ENCODE measurements at places on chromosomes 3 and 15.

GRCh38 chr3:27253391-27253790, 115.8 kb downstream of the NEK10 start:
- DNase-seq, result no peak

GRCh38 chr15:76208084-76208785, 103.0 kb downstream of the ETFA start:
- no peak for DNase-seq

GRCh38 chr3:10116138-10116460, 624 bp downstream of the BRK1 start:
- DNase-seq, result no peak

DNA sequence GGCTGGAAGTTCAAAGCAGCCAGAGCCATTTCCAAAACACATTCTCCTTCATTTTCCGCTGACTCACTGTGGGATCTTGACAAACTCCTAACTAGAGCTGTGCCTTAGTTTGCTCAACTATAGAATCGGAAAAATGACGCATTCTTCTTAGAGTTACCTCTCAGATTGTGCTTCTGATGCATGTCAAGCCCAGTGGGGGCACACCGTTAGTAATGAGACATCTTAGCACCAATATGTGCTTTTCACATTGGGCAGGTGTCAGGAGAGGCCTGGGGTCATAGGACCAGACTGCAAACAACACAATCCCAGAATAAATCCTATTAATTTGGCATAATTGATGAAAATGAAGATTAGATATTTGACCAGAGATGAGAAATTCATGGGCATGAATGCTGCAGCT, 71.3 kb upstream of the UBE3A start:
- no peak for DNase-seq

- DNase-seq, result no peak
Observed at GRCh38 chr3:134350266-134350665, 24.0 kb downstream of the AMOTL2 start.

GRCh38 chr15:72902245-72902918, 118.8 kb upstream of the ADPGK start:
- no peak for DNase-seq

- no peak for DNase-seq
Observed at GRCh38 chr15:86411916-86412315, 332.2 kb downstream of the AGBL1 start.

DNA sequence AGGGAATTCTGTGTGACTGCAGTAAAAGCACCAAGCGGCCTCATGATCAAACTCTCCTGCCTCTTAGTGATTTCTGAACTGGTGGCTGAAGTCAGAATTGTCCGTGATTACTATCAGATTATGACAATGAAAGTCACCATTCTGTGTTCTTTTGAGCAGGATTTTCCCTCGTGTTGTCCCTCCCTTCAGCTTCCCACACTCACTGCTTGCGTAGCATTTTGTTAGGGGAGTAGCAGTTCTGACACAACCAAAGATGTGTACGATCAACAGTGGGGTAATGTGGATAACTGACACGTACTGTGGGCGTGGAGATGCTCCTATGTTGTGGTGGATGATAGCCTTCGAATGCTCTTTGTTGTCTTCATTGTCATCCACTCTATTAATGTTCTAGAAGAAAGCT, 67.8 kb upstream of the ICE2 start:
- DNase-seq, result no peak

GRCh38 chr3:10160346-10160745, 4.4 kb upstream of the IRAK2 start:
- no peak for DNase-seq

DNA sequence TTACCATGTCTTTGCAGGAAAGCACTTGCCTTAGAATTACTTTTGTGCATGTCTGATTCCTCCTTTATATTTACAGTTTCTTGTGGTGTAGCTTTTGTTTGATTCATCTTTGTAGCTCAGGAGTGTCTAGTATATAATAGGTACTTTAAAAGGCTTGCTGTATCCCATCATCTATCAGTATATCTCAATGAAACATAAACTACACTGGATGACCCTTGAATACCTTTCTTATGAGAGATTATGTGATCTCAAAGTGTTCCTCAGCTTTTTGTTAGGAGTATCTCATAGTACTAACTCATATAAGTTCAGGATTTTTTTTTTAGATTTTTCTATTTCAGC, 234.8 kb downstream of the PYDC2 start:
- no peak for DNase-seq

GRCh38 chr3:54008744-54009143, 113.6 kb upstream of the CACNA2D3 start:
- no peak for DNase-seq

GRCh38 chr3:57120040-57120439, 45.1 kb downstream of the IL17RD start:
- no peak for DNase-seq

DNA sequence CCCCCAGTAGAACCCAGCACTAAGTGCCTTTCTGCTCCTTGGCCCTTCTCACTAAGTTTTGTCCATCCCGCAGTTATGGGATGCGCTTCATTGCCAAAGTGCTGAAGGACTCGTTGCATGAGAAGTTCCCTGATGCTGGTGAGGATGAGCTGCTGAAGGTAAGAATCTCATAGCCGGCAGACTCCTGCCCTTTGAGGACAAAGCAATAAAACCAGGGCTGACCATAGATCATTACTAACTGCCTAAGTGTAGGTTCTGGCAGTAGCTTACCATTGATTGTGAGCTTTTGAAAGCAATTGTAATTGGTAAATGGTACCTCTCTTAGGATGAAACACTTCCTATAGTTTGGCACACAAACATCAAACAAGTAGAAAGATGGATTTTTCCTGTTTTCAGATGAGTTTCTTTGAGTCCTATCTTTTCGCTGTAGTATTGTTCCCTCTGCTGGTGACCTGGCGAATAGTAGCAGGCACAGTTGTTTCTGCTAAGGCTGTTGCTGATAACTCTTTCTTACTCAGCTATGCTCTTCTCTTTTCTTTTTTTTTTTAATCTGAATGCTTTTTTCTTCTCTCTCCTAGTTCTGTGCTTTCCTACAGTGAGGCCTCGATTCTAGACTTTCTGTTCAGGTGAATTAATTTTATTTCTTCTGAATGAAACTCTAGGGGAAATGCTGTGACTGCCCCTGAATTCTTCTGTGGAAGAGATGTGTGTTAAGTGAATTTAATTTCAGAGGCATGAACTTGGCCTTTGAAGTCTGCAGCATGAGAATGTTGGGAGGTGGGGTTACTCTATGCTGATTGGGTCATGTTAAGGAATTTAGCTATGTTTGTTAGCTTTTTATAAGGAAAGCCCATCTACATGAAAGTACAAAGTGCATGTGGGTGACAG, 47.4 kb upstream of the CRTC3 start:
- peak; percentile 22 for DNase-seq

DNA sequence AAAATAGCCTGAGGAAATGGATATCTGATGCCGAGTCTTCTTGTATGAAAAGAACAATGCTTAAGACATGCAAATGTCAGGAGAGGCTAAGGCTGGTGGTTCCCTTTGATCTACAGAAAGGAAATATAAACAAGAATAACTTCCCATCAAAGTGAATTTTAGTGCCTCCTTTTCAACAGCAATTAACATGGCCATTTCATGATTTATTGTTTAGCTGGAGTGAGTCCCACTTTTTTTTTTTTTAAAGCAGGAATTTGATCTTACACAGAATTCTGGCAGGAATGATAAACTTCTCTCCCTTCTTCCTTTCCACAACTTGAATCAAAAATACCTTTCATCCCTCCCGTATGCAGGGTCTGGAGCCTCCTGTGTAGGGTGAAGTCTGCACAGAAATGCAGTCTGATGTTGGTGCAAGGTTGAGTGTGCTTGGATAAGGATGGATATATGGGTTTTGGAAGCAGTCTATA, 287.0 kb downstream of the MEX3B start:
- DNase-seq, result no peak

DNA sequence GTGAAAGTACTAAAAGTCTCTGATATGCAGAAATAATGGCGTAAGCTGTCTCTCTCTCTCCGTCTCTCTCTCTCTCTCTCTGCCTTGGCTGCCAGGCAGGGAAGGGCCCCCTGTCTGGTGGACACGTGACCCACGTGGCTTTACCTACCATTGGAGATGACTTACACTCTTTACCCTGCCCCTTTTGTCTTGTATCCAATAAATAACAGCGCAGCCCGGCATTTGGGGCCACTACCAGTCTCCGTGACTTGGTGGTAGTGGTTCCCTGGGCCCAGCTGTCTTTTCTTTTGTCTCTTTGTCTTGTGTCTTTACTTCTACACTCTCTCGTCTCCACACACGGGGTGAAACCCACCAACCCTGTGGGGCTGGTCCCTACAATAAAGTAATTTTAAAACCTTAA, 12.2 kb upstream of the TMEM40 start:
- no peak for DNase-seq

DNA sequence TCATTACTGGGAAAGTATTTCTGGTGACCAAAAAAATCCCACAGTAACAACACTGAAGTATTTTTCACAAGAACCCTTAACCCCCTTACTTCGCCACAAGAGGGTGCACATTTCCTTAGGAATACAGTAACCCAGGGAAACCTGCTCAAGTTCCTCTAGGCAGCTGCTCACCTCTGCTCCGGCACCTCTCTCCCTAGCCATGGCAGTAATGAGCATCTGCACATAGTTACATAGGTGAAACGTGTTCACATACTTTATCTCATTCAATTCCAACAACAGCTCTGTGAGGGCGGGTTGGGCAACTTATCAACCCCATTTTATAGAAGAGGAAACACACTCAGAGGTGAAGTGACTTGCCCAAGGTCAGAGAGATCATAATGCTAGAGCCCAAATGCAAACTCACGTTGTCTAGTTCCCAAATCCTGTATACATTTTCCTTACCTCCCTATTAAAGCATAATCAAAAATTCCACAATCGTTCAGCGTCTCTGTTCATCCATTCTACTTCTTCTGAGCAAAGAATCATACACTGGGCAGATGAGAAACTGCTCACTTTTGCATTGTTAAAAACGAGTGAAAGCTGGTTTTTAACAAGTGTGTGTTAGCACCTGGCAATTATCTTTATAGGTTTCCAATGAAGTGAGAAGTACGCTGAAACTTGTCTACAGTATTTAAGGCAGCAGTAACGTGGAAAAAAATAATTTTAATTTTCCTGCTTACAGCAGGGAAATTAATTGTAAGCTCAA, 90.7 kb downstream of the IGF2BP2 start:
- DNase-seq, result peak; percentile 64

DNA sequence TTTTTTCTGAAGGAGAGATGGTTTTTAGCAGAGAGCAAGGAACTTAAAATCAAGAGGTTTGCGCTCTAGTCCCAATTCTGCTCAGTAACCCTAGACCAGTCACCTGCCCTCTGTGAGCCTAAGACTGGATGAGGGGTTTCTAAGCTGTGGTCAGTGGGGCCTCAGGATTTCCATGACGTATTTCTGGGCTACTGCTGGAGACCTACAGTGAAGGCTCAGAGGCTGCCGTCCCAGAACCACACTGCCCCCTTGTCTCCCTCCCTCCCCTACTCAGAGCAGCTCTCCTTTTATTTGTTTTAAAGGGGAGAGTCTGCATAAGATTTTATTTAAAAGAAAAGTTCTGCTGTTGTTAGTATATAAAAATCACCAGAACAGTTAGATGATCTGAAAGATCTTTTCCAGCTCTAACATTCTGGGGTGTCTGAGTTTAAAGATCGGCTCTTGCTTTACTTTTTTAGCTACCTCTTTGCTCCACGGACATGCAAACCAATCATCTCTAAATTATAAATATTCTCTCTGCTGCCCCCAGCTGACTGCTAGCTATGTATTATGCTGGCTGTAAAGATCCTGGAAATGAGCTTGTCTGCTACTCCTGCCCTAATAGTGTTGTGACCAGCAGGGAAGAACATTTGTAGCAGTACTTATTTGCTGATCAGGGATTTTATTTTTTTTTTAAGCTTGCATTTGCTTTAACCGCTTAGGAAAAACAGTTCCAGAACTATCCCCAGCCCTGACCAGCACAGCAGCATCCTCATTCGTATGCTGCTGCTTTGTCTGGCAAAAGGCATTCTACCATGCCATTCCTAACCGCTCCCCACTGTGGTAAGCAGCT, 28.6 kb upstream of the NDUFB4 start:
- DNase-seq, result peak; percentile 60

DNA sequence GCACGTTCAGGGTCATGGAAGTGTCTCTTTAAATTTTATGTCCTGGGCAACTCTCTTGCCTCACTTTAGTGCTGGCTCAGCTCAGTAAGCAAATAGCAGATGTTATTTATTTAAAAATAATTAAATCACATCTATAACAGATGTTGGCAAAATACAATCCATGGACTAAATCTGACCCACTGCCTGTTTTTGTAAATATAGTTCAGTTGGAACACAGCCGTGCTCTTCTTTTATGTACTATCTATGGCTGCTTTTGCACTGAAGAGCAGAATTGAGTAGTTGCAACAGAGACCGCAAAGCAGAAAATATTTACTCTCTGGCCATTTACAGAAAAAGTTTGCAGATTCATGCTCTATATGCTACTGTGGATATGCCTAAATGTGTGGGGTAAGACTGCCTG, 79.2 kb downstream of the SAMMSON start:
- DNase-seq, result no peak

GRCh38 chr3:170383567-170383966, 26.1 kb downstream of the SKIL start:
- DNase-seq, result no peak

- DNase-seq, result no peak
Observed at GRCh38 chr15:80951941-80952340, 37.7 kb downstream of the MESD start.

- DNase-seq, result no peak
Observed at GRCh38 chr3:52317208-52318000, 1.3 kb downstream of the DNAH1 start.

DNA sequence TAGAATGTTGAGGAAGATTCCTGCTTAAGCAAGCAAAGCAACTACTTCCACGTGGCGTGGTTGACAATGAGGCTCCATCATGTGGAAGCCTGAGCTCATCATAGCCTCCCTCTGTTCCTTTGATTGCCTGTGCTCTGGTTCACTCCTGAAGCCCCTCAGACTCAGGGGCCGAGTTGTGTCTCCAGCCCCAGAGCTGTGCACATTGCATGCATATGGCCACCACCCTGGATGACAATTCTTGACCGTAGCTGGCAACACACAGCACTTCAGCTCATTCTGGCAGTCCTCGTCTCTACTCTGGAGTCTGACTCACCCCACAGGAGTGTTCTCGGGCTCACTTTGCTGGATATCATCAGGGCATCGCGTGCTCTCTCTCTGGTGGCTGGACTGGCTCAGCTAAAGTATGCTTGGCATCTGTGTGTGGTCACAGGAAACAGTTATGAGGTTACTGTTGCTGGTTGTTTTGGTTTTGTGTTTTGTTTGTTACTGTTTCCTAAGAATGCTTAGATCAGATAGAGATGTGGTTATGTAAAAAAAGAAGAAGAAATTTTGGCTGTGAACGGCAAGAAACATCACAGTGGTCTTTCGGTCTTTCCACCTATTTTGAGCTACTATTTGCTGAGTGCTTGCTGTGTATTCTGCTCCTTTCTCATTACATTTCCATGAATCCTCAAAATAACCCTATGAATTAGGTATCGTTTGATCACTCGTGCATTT, 41.6 kb upstream of the MRPS22 start:
- DNase-seq, result no peak
